ENCODE measurements at places on chromosomes 12 and 14.
A peak's percentile ranks its signal among the peaks of the same experiment; 100 is the strongest.

DNA sequence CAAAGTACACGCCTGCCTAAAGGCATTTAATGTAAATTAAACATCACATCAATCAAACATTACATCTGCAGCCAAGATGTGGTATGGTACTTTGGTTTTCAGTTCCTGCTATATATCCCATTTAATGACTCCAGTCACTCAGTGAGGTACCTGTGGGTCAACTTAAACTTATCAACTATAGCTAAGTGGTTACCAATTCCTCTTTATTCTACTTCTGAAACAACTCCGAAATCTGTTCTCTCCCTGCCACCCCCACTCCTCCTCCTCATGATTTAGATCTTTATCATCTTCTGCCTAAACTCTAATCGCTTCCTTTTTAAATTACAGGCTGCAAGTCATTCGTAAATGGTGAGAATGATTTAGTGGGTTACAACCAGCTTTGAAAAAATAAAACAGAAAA, 57.9 kb downstream of the BCL2L14 start:
- no peak for DNase-seq

- DNase-seq: no peak
Measured at GRCh38 chr14:57933349-57933748, 67.5 kb upstream of the SLC35F4 start.

DNA sequence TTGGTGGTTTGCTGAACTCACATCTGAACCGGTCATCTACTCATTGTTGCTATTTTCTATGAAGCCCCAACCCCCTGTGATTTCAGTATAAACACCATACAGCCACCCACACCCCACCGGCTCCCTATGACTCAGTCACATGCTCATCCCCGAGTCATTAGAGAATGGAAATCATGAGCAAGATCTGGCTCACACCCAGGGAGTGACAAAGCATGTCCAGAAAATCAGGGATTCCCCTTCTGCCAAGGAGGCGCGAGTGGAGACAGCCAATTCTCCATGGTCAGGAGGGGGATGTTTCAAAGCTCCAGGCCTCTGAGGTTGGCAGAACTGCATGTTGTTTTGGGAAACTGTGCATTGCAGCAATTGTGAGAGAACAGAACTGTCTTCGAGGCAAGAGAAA, 657.5 kb upstream of the TBX3 start:
- peak; percentile 98 for DNase-seq

DNA sequence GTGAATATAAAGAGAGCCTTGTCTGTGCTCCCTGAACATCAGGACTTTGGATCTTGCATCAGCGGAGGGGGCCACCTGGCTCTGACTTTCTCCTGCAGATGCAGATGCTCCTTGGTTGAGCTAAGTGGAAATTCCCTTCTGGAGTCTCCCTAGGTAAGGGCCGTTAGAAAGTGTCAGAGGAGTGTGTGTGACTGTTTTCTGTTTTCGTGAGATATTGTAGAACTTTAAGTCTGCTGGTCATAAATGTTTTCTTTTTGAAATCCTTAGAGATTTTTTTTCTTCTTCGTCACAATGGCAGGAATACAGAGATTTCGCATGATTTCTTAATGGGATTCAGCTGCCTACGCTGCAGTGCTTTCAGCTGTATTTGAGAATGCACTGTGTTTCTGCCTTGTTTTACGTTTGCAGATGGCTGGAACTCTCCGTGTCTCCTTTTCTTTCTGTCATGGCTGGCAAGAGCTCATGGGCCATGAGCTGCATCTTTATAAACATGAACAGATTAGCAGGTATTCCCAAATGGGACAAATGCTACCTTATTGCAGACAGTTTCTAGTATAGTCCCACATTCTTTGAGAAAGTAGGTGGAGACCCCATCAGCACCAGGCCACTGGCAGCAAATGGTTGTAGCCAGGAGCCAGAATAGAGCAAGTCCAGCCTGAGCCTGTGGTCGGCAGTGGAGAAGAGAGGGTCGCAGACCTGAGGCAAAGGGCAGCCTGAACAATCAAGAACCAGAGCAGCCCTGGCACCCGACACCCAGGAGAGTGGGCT, 76.2 kb upstream of the FRMD6 start:
- DNase-seq: no peak

DNA sequence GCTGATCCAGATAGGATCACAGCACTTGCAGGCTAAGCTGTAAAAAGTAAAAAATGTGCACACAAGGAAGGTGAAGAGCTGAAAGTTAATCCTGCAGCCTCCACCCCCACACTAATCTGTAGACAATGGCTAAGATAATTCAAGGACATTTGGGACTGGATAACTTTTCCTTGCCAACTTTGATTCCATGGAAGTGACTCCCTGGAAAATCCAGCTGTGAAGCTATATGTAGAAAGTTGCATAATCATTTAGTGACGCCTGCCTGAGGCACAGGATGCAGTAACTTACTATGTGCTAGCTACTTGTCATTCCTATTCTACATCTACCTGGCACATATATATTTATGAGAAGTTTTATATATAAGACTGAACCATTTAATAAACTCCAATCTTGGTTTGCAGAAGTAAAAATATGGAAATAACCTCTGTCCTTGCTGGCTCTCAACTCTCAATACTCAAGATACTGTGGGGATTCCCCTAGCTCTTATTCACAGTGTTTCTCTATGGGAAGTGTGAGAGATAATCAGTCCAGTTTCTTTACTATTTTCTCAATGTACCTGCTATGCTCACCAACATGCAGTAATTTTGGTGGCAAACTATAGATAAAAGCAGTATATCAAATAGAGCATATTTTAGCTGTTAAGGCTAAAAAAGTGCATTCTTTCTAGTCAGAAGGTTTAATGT, 14.8 kb downstream of the LDHB start:
- no peak for DNase-seq

- DNase-seq: no peak
Measured at GRCh38 chr12:122187466-122187865, 4.5 kb downstream of the LRRC43 start.

DNA sequence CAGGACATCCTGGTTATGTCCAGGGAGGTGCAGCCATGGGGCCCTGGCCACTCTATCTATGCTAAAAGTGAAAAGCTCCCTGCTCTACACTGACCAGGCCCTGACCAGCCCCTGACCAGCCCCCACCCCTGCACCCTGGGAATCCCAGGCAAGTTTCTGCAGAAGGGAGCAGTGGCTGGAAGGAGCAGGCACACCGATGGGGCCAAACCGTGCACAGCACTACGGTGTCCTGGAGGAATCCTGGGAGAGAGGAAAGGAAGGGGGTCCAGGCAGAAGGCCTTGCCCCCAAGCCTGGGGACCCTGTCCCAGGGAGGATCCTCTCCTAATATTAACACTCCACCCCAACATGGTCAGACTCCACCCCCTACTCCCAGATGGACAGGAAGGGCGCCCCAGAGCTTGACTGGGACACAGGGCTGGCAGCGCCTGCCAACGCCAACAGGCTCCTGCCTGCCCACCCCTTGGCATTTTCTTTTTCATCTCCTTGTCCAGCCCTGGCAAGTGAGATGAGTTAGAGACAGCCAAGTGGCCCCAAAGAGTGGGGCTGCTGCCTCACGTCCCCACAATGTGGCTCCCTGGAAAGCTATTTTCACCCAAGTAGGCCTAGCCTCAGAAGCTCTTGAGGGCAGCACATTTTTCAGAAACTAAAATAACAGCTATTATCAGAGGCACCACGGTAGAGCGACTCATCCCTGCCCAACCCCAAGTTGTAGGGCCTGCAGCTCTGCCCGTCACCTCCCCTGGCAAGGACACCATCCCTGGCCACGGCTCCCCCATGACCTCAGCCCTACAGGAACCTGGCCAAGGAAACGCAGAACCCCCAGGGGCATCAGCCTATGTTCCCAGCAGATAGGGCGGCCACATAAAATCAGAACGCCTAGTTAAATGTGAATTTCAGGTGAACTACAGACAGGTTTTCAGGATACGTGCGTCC, 82.6 kb downstream of the SCARB1 start:
- no peak for DNase-seq

- no peak for DNase-seq
Measured at GRCh38 chr14:79706382-79706781, 504.9 kb downstream of the DIO2 start.

DNA sequence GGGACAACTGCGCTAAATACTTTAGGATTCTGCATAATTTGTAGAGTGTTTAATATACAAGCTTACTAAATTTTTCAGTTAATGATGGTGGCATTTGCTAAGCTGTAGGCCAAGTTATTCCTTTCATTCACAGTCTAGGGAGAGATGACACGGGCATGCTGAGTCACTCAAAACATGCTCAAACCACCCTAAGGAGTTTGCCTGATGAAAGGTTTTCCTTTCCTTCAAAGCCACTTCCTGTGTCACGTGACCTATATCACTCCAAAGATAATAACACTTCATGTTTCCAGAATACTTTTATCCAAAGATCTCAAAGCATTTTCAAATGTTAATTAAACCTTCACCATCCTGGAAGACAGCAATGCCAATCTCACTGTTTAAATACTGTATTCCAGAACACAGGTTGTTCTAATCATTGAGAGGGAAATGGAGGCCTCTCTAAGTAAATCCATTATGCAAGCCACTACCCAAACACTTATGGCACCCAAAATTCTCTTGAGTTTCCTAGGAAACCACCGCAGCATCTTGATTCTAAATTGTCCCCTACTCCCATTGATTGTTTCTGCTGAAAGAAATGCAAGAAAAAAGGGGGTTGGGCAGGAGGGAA, 207.0 kb upstream of the CDKN3 start:
- no peak for DNase-seq

DNA sequence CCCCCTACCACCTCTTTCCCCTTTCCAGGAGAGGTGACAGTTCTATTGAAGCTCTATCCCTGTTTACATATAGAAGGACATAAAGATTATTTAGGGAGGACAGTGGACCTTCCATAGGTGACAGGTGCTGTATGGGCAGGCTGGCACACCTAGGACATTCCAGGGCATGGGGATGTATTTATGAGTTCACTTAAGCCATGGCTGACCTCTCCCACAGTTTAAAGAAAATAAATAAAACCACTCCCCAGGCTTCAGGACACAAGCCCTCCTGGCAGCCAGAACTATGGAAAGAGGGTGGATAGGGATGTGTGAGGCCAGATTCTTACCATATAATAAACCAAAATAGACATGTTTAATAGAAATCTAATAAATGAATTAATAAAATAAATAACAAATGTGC, 85.6 kb upstream of the HOXC13 start:
- no peak for DNase-seq

- DNase-seq: peak; percentile 9
Measured at GRCh38 chr14:20714593-20715250, 26.2 kb downstream of the ANG start.

DNA sequence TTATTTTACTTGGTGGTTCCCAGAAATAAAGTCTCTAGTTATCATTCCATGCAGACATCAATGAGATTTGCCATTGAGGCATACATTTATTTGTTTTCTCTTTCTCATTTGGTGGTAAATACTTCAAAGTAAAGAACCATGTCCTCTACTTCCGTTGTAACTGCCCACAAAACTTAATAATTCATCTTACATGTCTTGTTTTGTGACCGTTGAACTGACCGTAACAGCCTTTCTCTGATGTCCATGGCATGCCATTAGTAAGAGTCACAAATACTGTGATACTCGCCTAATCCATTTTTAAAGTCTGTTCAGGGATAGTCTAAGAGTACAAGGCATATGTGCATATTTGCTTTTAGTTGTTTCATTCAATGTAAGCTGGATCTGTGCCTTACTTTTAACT, 145.3 kb downstream of the ETV6 start:
- DNase-seq: no peak

DNA sequence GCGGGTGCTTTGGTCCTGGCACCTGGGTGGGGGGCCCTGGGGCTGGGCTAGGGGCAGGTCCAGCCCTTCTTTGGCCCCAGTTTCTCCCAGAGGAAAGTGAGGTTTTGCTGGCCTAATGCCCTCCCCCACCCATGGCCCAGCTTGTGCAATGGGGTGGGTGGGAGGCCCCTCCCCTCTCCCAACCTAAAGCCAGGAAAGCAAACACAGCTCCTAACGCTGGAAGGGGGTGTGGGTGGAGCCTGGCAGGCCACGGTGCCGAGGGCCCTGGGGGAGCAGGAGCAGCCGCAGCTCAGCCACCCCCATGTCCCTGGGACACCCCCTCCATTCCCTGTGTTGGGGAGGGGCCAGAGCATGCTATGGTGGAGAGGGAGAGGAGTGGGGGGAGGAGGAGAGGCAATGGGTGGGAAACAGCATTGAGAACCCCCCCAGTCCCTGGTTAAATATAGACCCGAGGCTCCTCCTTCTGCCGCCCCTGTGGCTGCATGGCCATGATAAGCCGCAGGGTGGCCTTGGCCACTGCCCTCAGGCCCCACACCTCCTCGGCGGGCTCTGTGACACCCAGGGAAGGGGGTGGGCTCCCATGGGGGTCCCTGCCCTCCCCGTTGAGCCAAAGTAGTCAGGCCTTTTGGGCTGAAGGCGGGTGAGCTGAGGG, 4.7 kb downstream of the EXOC3L4 start:
- no peak for DNase-seq

GRCh38 chr12:49866859-49867569, 24.1 kb upstream of the BCDIN3D start:
- peak; percentile 26 for DNase-seq

DNA sequence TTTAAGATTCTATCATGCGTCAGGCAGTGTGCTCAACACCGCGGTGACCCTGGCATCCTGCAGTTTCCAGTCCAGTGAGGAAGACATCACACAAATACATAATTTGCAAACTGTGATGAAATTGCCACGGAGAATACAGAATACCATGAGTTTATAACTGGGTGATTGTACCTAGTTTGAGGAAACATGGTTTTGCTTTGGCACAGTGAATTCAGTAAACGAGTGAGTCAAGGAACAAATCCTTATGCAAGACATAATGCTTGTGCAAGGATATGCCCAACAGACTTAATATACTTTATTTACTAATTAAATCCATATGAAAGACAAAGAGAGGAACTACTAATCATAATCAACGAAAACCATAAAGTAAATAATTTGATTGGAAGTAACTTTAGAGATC, 311.8 kb upstream of the TMTC1 start:
- no peak for DNase-seq

GRCh38 chr14:72247896-72248465, 315.8 kb downstream of the RGS6 start:
- DNase-seq: no peak

DNA sequence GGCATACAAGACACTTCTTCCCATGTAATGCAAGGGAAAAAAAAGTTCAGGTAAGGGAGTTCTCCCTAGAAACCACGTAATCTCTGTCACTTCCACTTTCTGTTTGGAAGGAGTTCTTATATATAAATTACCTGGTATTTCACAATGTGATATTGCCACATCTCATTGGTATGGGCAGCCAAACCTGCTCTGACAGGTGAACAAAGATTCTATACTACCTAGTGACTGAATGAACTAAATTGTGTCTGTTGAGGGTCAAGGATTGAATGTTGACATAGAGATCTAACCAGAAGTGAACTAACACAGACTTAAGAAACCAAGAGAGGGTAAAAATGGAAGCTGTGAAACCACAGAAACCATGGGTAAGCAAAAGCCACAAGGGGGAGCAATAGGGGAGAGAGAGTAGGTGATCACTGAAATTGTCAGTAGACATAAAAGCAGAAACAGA, 161.3 kb downstream of the RPL10L start:
- no peak for DNase-seq

DNA sequence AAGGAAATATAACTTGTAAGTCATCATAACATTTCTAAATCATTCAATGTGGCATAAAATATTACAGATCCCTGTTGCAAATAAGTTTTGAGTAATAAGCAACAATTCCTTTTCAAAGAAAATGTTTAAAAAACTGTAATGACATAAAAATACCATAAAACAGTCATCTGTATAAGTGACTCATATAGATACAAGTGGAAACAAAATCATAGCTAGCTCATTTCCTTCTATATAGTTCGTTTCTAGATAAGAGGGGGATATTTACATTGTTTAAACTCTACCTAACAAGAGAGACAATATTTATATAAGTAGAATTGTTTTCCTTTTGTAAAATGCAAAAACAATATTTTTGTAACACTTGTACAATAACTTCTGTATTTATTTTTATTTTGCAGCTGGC, 148.9 kb downstream of the GRIP1 start:
- DNase-seq: no peak
